ENCODE measurements at places on chromosomes 16 and 17. TPM values are rescaled to one million over a fixed set of nuclear protein-coding genes. Genes with fewer than 3 reads are reported as not detected.

The BAIAP3 gene
- polyA plus RNA-seq, result 0.33 TPM

The GDPD1 gene
- 0.86 TPM for polyA plus RNA-seq

The DPEP1 gene
- polyA plus RNA-seq, result not detected

The PVALEF gene
- polyA plus RNA-seq, result not detected
